ENCODE measurements at places on chromosomes 3 and 15.

DNA sequence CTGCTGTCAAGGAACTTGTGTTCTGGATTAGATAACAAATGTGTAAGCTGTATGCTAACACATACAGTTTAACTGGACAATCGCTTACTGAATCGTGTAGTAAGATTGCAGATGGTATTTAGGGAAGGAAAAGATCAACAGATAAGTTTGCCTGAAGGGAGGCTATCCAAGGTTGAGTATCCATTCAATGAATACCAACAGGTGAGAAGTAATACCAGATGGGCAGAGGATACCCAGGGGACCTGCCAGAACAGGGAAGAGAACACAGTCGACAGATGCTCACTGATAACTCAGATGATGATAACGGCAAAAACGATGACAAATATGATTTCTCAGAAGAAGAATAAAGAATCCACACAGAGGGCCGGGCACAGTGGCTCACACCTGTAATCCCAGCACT, 3.2 kb upstream of the UACA start:
- DNase-seq = no peak

DNA sequence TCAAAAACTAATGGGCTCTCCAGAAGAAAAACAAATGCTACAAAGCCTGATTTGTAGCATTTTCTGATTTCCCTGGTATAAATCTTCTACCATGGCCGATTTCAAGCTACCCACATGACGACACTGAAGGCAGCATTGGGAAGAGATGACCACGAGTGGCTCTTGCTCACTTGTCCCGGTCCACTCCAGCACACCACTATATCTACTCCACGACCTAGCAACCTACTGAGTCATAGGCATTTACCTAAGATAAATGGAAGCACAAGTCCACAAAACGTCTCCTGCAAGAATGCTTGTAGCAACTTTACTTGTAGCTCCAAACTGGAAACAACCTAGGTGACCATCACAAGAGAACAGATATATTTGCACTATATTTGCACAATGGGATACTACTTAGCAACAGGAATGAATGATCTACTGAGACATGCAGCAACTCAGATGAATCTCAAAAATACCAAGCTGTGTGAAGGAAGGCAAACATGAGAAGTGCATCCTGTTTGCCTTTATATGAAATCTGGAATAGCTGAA, 60.8 kb upstream of the HES1 start:
- no peak for DNase-seq

DNA sequence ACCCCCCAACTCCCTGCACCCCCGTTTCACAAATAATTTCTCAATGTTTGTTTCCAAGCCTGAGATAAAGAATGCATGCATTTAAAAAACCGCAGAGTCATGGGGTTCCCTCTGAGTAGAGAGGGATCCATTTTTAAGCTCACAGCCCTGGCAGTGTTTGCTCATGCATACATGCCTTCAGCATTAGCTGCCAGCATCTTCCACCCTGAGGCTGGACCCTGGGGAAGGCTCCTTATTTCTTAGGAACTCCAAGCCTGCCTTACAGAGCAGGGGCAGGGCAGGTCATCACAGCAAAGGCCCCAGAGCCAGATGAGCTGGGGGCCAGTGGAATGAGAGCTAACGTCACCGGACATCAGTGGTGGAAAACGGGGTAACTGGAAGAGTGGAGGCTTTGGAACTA, 31.3 kb downstream of the TLE3 start:
- no peak for DNase-seq

DNA sequence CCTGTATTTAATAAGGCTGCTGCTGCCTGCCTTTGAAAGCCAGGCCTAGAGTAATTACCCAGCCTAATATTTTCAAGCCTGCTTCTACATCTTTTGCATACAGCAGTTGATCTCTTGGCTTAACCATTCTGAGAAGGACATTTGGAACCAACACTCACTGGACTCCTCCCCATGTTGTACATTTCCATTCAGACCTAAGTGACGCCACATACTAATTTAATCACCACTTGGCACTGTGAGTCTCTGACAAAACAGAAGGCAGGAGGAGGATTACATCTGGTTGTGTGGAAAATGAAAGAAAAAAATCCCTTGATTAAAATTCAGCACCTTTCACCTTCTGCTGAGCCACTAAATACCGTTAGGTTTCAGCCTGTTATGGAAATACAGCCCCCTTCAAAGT, 102.2 kb upstream of the ARRDC4 start:
- no peak for DNase-seq

DNA sequence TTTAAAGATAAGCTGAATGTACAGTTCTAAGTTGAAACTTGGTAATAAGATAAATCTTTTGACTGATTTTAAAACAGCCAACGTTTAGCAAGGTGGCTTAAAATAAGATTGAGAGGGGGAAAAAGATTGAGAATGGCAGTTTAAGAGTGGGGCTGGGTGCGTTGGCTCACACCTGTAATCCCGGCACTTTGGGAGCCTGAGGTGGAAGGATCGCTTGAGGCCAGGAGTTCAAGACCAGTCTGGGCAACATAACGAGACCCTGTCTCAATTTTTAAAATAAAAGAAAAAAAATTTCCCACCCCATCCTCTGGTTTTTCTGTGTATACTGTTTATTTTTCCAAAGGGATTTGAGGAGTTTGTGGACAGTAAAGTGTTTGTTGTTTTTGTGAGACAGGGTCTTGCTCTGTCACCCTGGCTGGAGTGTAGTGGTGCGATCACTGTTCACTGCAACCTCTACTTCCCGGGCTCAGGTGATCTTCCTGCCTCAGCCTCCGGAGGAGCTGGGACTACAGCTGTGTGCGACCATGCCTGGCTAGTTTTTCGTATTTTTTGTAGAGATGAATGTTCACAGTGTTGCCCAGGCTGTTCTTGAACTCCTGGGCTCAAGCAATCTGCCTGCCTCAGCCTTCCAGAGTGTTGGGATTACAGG, 3.0 kb downstream of the MAPK6 start:
- no peak for DNase-seq

- DNase-seq = no peak
These were observed 129.0 kb upstream of the NEO1 start for GRCh38 chr15:72923289-72923688.

- DNase-seq = no peak
These were observed 714.2 kb downstream of the NLGN1 start for GRCh38 chr3:174111776-174112175.

GRCh38 chr3:177137774-177138705, 59.2 kb downstream of the TBL1XR1 start:
- DNase-seq = no peak

DNA sequence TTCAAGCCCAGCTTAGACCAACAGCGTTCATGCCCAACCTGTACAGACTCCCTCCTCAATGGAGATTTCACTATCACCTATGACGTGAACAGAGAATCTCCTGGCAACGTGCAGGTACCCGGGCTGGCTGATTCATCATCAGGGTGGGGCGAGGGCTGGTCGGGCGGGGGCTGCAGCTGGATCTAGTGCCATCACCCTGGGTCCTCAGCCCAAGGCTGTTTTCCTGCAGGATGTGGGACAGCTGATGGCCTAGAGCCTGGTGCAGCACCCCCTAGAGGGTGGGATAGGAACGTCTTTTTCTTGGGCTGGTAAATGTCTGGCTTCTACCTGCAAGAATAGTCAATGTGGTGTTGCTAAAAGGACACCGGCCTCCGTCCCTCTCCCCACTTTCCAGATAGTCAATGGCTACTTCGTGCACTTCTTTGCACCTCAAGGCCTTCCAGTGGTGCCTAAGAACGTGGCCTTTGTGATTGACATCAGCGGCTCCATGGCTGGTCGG, 4.4 kb downstream of the ITIH3 start:
- DNase-seq = peak; percentile 31

- DNase-seq = no peak
These were observed 135.0 kb upstream of the FAM3D start for GRCh38 chr3:58801541-58801940.

DNA sequence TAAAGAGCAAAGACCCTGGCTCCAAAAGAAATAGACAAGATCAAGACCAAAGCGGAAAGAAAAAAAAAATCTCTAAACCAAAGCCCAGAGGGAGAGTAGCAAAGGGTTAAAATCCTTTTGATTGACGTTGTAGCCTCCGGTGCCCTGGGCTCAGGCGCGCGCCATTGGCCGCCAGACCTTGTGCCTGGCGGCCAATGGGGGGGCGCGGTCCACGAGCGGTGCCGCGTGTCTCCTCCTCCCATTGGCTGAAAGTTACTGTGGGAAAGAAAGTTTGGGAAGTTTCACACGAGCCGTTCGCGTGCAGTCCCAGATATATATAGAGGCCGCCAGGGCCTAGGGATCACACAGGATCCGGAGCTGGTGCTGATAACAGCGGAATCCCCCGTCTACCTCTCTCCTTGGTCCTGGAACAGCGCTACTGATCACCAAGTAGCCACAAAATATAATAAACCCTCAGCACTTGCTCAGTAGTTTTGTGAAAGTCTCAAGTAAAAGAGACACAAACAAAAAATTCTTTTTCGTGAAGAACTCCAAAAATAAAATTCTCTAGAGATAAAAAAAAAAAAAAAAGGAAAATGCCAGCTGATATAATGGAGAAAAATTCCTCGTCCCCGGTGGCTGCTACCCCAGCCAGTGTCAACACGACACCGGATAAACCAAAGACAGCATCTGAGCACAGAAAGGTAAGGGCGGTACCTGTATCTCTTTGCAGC, at the start of gene HES1:
Gene HES1, plus strand, starts transcription at position 343 of the 713 bp plus-strand sequence. Its CDS starts 233 bp downstream, at position 576.
- DNase-seq = peak; percentile 99

- DNase-seq = peak; percentile 40
These were observed at the start of gene CTXND1 for GRCh38 chr15:80252121-80252518. Gene CTXND1 (minus strand): TSS chr15:80252213. CDS start chr15:80201949, 50,264 bp downstream.

- no peak for DNase-seq
These were observed 250.0 kb upstream of the NECTIN3 start for GRCh38 chr3:110821586-110821985.
